ENCODE measurements at places on chromosomes 7 and 10.

DNA sequence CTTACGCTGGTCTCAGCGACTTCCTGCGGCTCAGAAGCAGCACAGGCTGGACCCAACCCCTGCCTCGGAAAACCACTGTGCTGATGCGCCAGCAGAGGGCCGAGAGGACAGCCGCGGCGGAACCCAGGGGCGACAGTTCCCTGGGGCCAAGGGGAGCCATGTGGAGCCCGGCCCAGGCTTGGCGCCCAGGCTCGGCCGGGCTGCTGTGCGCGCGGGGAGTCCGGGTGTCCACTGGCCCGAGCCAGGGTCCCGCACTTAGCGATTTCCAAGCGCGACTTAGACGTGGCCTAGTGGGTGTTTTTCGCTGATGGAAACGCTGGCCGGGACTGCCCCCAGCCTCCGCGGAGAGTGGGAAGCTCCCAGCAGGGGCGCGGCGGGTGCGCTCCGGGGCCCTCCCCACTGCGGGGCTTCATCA, 18.6 kb upstream of the ZNF32 start:
- DNase-seq: no peak

DNA sequence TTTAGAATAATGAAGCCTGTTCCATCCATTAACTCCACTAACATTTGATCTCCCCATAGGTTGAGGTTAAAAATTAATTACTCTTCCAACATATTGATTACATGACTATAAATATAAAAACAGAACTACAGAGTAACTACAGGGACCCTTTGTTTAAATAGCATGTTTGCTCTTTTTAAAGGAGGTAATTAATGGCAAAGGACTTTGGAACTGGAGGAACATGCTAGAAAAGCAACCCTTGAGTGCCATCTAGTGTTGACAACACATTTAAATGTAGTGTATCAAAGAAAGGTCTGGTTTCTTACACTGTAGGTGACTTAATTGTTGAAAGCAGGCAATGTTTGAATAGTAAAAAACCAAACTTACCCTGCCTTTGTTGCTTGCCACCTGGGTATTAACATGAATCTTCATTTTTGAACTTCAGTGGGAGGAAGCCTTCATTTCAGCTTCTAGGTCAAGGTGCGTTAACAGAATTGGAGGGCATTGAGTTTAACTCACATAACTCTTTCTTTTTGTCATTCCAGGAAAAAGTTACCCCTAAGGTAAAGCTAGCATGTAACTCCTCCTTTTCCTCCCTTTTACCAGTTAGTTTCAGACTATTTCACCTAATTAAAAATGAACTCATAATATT, 52.6 kb upstream of the CAPZA2 start:
- no peak for DNase-seq

GRCh38 chr7:129803546-129804081, 149.1 kb downstream of the UBE2H start:
- no peak for DNase-seq

- DNase-seq: no peak
Measured at GRCh38 chr7:93036807-93037206, 81.0 kb downstream of the SAMD9 start.

DNA sequence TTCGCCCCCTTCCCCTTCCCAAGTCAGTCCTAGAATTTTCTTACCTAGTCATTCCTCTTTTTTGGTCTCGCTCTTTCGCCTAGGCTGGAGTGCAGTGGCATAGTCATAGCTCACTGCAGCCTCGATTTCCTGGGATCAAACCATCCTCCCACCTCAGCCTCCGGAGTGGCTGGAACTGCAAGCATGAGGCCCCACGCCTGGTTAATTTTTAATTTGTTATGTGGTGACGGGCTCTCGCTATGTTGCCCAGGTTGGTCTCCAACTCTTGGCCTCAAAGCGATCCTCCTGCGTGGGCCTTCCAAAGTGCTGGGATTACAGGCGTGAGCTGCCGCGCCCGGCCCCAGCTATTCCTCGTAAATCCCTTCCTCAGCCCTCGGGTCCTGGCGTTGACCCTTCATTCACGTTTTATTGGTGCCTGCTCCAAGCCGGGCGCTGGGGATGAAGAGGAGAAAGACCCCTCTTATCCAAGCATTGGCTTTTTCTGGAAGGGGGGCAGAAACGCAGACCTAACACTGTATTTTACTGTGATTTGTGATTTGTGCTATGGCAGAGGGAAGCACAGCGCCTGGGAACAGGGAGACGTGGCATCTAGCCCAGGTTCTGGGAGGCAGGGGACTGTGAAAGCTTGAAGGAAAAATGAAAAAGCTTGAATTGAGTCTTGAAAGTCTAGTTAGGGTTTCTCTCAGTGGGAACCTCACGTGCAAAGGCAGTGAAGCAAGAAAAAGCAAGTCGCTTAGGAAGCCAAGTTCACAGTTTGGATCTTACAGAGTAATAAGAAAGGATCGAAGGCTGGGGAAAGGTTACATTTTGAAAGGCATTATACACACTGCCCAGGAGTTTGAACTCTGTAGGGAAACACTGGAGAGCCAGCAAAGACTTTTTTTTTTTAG, 516 bp downstream of the ZNHIT1 start:
- no peak for DNase-seq

GRCh38 chr7:95340491-95340890, 16.2 kb upstream of the PON1 start:
- no peak for DNase-seq

DNA sequence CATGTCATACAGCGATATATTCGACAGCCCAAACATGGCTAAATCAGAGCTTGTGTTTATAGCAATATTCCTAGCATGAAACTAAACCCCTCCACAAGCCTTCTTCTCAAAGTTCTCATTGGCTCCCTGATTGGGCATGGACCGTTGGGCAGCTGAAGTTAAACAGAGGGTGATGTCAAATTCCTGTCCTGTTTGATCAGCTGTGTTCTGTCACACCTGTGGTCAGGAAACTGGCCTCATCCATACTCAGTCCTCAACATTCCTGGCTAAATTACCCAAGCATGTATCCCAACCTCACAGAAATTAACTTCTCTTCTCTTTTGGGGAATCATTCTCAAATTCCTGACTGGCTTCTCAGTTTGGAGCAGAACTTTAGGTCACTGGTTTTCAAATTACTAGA, 107.9 kb downstream of the ODAD2 start:
- DNase-seq: no peak

GRCh38 chr10:86734207-86734988, 22.0 kb upstream of the BMPR1A start:
- no peak for DNase-seq

- DNase-seq: no peak
Measured at GRCh38 chr10:76903387-76903945, 734.1 kb downstream of the KCNMA1 start.

All from activated T-helper 1 cell treated with anti-CD3 and anti-CD28 coated beads, Interleukin-2, amount 50 U/mL, for 16 hours (primary cell).